NCI-H524 treated with DMSO at 0.1 percent for 48 hours (cell line): ENCODE measurements at places on chromosomes 1 and 21.
A peak's percentile ranks its signal among the peaks of the same experiment; 100 is the strongest.

GRCh38 chr1:212127221-212127620, 91.7 kb downstream of the DTL start:
- no peak for DNase-seq

DNA sequence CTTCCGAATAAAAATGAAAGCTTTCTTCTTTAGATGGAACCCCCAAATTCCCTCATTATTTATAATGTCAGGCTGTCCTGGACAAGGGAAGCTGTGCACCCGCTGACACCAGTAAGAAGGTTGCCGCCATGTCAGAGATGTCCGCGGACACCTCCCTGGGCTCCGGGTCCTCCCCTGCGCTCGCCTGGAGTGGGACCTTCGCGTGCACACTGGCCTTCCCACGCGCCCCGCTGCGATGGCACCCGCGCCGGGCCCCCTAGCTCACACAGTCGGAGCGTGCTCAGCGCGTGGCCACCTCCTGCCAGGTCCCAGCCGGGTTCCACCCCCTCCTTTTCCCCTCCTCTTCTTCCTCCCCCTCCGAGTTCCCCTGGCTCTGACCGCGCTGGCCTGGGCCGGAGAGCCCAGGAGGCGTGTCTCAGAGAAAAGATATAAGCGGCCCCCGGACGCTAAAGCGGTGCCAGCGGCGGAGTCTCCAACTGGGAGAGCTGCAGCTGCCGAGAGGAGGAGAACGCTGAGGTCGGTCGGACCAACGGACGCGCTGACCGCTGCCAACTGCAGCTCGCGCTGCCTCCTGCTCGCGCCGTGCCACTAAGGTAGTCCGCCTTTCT, at the start of gene G0S2:
Gene G0S2 (plus strand): TSS at position 456 of the 608 bp plus-strand sequence. CDS start 273 bp downstream, outside the sequence.
- DNase-seq = peak; percentile 36

DNA sequence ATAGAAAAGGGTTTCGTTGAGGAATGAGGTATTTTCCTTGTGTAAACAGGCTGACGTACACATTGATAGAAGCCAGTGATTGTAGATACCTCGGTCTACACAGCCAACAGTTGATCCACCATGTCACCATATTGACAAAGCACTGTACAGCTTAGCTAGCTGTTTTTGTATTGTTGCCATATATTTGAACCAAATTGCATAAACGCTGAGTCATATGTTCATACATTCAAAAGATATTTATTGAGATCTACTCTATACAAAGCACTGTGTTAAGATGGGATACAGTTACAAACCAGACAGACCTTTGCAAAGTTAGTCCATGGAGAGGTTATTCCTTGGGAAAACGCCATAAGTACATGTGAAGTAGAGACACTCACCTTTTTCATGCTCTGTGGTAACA, 132.4 kb upstream of the ATP1B1 start:
- DNase-seq = no peak

GRCh38 chr1:54980046-54980527, 341 bp upstream of the TMEM61 start:
- no peak for DNase-seq

GRCh38 chr21:32728848-32729247, 1.0 kb upstream of the SYNJ1 start:
- no peak for DNase-seq

GRCh38 chr1:220655509-220655908, 34.7 kb upstream of the C1orf115 start:
- DNase-seq = no peak

DNA sequence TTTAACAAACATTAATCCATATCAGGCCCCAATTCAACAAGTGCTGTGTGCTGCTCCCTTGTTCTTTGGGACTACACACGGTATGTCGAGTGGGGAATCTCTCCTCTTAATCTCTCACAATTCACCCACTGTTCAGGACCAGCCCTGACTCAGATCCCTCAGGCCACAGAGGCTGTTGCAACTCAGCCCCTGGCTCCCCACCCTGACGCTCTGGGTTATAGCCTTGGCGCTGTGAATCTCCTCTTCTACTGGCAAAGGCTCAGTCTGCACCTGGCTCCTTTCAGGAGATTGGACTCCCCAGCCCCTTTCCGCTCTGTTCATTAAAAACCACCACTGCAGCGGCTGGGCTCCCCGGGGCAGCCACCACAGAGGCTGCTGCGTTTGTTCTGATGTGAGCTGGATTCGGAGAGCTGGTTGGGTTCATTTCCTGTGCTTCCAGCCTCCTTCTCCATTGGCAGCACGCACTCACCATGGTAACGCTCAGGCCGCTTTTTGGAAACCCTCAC, 13.0 kb downstream of the CAPN8 start:
- DNase-seq = no peak

- DNase-seq = no peak
These were observed 298.8 kb downstream of the TGFB2 start for GRCh38 chr1:218643926-218644325.

DNA sequence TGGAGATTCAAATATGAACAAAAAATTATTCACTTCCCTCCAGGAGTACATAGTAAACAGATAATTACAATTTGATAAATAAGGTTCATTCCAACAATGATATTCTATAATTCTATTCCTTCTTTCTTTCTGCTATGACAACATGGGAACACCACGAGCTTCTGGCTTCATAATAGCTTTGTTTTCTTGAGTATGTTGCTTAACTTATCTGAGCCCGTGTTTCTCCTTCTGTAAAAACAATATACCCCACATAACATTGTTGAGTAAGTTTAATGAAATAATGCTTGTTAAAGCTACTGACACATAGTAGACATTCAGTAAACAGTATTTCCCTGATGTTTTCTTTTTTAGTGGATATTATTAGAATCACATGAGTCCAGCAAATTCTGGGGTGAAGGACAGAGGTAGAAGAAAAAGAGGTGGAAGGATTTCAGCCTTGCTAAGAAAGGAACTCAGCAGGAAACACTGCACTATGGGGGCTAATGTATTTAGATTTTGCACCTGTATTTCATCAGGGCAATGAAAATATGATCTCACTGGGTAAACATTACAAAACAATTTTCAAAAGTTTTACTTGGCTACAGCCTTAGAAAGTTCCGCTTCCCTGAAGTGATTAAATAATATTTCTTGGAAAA, 430.8 kb upstream of the C1orf87 start:
- no peak for DNase-seq

DNA sequence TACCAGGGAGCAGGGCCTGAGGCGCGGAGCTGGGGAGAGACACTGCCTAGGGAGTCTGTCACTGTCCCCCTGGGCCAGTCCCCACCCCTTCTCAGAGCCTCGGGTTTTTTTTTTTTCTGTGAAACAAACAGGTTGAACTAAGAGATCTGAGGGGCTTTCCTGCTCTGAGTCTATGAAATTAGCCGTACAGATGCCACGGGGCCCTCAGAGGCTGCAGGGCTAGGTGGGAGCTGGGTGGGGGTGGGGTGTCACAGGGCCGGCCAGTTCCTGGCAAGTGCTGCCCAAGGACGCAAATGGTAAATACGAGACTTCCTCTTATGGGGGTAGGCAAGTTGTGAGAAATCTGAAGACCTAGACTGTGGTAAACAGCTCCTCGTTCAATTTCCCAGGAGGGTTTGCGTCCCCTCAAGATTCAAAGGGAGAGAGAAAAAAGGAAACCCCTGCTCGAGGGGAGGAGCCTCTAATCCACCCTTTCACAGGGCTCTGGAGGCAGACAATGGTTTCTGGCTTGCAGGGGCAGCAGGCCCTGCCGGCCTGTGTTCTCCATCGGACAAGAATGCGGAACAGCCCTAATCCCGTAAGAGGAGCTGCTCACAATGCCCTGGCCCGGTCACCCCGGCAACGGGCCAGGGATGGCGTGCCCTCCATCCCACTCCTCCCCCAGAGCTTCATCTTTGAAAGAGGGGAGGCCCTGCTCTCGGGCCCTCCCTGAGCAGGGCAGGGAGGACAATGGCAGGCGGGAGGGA, 7.8 kb downstream of the NUAK2 start:
- peak; percentile 55 for DNase-seq

DNA sequence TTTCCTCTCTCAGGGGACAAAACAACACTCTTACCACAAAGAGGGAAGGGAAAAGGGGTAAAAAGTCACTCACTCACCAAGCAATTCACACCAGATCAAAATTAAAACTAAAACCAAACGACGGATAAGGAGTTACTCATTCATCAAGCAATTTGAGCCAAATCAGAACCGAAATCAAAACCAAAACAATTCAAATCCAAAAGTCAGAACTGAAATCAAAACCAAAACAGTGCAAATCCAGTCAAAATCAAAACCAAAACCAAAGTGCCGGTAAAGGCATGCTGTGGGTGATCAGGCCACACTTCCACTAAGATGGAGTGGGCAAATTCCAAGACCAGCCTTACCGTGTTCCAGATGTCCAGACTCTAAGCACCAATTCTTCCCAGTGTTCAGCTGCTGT, 717.9 kb downstream of the AMY1C start:
- DNase-seq = no peak

DNA sequence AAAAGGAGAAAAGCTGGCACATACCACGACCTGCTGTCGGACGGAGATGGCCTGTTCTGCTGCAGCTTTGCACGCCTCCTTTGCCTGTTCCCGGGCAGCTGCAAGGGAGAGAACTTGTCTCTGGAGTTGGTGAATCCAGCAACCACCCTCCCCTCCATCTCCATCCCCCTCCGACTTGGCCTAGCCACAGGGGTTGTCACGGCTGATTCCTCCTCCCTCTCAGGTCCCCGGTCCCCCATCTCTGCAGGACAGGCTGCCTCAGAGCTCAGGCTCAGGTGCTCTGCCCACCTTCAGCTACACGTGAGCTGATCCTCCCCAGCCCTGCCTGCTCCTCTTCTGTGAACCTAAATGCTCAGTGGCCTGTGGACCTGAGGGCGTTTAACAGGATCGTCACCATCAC, 11.1 kb upstream of the SRM start:
- no peak for DNase-seq

GRCh38 chr1:53038566-53038965, 23.4 kb upstream of the PODN start:
- DNase-seq = no peak

- DNase-seq = no peak
These were observed 10.9 kb upstream of the SLC25A24 start for GRCh38 chr1:108211014-108211413.

GRCh38 chr1:8283058-8283884, 34.6 kb upstream of the SLC45A1 start:
- DNase-seq = no peak

- no peak for DNase-seq
These were observed 21.0 kb downstream of the PCSK9 start for GRCh38 chr1:55060133-55060999.

DNA sequence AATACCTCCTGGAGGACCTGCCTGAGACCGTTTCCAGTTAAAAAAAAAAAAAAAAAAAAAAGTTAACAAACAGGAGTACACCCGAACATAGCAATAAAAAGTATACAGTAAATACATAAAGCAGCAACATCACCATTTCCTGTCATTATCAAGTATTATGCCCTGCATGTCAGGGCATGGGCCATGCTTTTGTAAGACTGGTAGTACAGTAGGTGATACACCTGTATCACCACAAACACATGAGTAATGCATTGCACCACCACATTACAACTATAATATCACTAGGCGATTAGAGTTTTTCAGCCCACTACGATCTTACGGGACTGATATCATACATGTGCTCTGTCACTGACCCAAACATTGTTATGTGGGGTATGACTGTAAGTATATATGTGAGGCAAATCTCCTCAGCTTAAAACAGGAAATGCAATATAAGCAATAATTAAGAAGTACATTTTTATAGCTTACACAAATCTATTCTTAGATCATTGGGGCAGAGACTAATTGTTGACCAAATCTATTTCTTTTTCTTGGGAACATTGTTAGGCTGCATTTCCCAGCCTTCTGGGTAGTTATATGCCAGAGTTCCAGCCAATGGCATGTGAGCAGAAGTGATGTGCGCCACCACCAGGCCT, 98.1 kb downstream of the PLD5 start:
- DNase-seq = no peak

GRCh38 chr1:244012202-244012601, 38.9 kb upstream of the ZBTB18 start:
- DNase-seq = no peak

DNA sequence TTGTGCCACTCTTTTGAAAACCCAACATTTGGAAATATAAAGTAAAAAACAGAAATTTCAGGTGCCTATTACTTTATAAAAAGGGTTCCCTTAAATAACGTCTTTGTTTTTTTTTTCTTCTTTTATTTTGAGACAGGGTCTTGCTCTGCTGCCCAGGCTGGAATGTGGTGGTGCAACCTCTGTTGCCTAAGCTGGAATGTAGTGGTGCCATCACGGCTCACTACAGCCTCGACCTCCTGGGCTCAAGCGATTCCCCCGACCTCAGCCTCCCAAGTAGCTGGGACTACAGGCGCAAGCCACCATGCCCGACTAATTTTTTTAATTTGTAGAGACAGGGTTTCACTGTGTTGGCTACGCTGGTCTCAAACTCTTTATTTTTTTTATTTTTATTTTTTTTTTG, 110.2 kb upstream of the HNRNPU start:
- DNase-seq = no peak

- DNase-seq = no peak
These were observed 363.9 kb downstream of the RPS6KC1 start for GRCh38 chr1:213414911-213415310.

DNA sequence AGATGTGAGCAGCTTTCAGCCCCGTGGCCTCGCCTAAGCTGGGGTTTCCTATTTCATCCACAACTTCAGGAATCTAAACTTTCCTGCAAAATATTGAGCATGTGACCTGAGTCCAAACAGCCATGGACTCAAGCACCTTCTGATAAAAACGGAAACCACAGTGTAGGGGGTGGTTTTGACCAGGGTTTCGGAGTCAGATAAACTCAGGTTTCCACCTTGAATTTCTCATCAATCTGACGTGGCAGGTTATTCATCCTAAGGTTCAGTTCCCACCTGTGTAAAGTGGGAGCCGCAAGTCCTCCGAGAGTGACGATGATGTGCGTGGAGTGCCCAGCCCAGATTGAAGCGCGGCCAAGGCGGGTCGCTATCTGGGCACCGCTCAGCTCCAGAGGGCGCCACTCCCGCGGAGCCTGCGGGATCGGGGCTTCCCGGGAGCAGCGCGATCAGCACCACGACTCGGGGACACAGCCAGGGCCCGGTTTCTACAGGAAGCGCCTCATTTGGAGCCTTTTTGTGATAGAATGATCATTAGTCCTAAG, 871 bp upstream of the ETS2 start:
- DNase-seq = no peak

- DNase-seq = no peak
These were observed 165.0 kb upstream of the IRF2BP2 start for GRCh38 chr1:234774971-234775370.

DNA sequence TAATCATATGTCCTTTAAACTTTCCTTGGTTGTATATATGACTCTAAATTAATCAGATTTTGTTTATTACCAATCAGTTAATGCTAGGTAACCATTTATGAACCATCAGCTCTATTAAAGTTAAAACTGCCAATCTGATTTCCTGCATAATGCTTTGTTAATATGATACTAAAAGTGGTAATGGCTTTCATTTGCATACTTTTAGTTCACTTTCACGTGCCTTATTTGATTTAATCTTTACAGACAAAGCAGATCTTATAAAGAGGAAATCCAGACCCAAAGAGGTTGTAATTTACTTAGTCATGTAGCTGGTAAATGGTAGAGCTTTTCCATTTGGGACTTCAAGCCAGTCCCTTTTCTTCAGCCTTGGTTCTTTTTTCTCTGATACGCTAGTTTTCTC, 61.3 kb downstream of the CLIC4 start:
- DNase-seq = no peak

GRCh38 chr21:29477347-29477746, 178.6 kb downstream of the BACH1 start:
- no peak for DNase-seq

GRCh38 chr1:59007429-59007819, 223.6 kb upstream of the JUN start:
- no peak for DNase-seq
